Stimulated activated CD8-positive, alpha-beta memory T cell treated with anti-CD3 and anti-CD28 coated beads, Interleukin-4, amount 100 ng/mL, for 24 hours (primary cell): ENCODE measurements at places on chromosomes 1 and 21.

GRCh38 chr1:19505693-19506457, 20.5 kb upstream of the CAPZB start:
- no peak for DNase-seq

GRCh38 chr1:185776522-185776921, 42.3 kb downstream of the HMCN1 start:
- DNase-seq, result no peak

- no peak for DNase-seq
Observed at GRCh38 chr1:208309771-208310170, 65.6 kb upstream of the PLXNA2 start.

DNA sequence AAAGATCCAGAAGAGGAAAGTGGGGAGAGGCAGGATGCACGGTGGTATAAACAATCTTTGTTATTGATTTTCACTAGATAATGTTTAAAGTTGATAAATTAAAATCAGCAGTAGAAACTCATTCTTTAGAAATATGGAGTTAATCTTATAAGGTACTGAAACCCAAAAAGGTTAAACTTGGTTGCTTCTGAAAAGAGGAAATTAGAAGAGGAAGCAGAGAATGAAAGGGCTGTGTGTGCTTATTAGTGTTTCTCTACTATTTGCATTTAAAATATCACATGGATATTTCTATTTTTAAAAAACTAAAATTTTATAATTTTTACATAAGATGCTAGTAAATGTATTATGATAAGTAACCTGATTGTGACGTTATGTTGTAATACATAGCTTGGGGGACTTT, 24.4 kb downstream of the C1orf141 start:
- no peak for DNase-seq

DNA sequence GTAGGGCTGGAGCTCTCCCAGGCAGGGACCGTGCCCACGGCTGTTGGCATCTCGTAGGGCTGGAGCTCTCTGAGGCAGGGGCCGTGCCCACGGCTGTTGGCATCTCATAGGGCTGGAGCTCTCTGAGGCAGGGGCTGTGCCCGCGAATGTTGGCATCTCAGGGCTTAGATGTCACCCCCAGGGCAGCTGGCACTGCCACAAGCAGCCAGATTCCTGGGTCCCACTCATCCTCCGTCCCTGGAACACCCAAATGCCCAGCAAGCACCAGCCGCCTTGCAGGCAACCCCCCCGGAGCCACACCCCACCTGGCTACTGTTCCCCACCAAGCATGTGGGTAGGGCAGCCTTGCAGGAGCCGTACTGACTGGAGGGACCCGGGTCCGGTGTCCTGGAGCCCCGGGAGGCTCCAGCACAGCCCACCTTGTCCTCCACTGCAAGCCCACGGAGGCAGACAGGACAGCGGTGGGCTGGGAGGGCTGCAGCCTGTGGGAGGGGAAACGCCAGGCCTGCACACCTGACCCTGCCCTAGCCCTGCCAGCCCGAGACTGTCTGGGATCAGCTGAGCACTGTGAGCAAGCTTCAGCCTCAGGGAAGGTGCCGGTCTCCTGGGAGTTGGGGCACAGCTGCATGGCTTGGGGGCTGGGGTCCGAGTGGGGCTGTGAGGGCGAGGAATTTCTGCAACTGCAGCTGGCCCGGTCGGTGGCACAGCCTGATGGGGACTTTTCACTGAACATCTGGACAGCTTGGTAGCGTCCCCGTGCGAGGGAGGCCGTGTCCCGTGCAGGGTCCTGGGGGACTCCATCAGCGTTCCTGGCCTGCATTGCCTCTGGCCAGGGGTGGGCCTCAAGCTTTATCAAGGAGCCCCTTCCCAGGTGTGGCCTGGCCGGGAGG, 53.6 kb downstream of the COL18A1 start:
- no peak for DNase-seq

GRCh38 chr1:69737527-69738185, 169.9 kb downstream of the LRRC7 start:
- DNase-seq, result no peak
